ENCODE measurements at places on chromosomes 3 and 15.

DNA sequence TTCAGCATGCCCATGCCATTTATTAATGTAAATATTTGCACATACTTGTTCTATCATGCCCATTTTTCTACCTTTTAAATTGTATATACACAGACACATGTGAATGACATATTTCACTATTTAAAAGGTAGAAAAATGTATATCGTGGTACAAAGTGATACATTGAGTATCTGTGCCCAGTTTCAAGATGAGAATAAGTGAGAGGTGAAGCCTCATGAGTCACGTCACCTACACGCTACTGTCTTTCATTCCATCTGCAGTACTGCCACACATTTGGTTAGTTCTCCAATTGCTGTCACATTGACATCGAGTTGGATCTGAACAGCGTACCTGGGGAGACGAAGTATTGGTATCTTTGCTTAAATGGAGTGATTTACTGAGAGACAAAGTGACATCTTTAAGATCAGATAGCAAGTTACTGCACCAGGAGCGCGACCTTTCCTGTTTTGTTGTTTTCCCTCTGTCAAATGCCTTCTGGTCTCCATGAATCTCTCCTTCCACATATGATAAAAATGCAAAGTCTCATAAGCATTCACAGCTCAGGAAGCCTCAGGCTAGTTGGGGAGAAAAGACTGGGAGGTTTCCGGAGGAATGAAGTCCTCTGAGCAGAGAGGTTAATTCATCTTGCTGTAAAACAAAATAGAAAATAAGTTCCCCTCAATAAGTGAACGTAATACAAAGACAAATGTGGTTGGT, 12.0 kb downstream of the GREM1 start:
- DNase-seq: no peak

- no peak for DNase-seq
Measured at GRCh38 chr15:90072978-90073640, 29.2 kb downstream of the IDH2 start.

- no peak for DNase-seq
Measured at GRCh38 chr15:68572309-68572708, 6.5 kb upstream of the CORO2B start.

DNA sequence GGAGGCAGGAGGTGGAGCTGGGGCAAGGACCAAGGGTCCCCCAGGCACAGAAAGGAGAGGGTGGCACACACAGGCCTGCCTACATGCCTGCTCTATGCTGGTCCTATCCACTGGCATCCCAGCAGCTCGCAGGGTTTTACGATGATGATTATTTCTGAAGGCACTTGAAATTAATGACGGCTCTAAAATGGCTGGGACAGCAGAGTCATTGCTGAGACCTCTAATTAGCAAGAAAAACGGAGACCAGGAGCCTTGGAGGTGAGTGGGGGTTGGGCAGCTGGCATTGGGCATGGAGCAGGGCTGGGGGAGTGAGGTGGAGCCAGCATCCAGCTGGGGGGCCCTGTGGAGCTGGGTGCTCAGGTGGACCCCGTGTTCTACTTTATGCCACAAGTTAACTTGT, 3.5 kb upstream of the LINGO1 start:
- DNase-seq: no peak

GRCh38 chr15:84764989-84765388, 16.6 kb downstream of the ZNF592 start:
- DNase-seq: no peak

- DNase-seq: no peak
Measured at GRCh38 chr3:39343760-39344159, 14.3 kb downstream of the CCR8 start.

DNA sequence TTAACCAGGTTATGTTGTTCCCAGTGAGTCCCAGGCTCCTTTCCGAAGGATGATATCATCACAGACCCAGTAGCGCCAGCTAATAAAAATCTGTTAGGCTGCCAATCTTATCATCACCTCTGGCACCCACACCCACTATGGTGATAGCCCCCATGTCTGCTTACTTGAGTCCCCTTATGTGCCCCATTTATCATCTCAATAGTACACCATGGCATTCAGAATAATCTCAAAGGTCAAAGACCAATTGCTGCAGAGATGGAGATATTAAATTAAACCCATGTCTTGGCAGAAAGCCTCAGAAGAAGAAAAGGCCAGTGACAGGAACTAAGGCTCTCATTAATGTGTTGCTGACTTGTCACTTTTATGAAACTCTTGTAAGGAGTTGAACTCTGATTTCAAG, 32.8 kb downstream of the CPNE4 start:
- DNase-seq: no peak

DNA sequence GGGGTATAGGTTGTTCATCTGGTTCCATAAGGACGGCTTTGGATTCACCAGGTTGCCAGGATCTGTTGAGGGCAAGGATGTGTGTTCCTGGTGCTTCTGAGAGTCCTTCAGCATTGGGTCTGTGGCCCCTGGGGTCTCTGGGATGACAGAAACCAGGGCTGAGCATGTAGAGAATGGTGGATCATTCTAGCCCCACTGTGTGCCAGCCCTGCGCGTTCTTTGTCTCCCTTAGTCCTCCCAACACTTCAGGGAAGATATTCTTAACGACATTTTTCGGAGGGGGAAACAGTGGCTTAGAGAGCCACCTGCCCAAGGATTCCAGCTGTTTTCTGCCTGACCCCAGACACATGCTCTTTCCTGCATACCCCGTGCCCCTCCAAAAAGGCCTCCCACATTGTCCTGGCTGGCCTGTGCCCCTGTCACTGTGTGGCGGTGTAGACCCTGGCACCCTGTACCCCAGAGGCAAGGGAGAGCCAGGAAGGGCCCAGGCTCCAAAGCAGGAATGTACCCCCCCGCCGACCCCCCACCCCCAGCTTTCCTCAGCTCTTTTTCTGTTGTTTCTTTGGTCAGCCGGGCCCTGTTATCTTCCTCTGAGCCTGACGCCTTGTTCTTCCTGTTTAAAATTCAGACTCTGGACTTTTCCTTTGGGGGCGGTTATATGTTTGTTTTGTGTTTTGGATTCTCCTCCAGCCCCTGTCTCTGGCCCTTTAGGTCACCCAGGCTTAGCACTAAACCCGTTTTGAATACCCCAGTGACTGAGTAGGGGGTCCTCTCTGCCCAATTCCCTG, 57.8 kb upstream of the SMAD6 start:
- no peak for DNase-seq

- DNase-seq: no peak
Measured at GRCh38 chr3:108345492-108346205, 49.3 kb downstream of the HHLA2 start.

DNA sequence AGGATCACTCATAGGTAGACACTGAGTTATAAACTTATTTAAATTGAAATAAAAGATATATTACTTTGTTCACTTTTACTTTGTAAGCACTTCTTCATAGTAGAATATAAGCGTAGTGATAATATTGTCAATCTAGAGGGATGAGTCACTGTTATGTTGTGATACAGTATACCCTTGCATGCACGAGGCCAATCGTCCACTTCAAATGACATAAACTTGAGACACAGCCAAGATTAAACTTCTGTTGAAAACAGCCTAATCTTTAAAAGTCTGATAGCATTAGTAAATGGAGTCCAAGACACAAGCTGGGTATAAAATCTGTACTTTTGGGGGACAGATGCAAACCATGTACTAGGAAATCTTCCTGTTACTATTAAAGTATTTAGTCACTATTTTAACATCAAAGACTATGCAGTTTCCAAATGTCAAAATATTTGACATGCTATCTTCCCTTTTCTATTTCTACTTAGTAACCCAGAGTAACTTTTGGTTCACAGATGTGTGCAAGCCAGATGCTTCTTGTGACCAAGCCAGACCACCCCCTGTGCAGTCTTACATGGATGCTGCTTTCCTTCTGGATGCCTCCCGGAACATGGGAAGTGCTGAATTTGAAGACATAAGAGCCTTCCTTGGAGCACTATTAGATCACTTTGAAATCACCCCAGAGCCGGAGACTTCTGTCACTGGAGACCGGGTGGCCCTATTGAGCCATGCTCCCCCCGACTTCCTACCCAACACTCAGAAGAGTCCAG, 85.3 kb downstream of the PIK3R4 start:
- no peak for DNase-seq

GRCh38 chr15:91465086-91465485, 365.0 kb downstream of the SV2B start:
- no peak for DNase-seq
